ENCODE measurements at places on chromosomes 4 and X.
A peak's percentile ranks its signal among the peaks of the same experiment; 100 is the strongest.

DNA sequence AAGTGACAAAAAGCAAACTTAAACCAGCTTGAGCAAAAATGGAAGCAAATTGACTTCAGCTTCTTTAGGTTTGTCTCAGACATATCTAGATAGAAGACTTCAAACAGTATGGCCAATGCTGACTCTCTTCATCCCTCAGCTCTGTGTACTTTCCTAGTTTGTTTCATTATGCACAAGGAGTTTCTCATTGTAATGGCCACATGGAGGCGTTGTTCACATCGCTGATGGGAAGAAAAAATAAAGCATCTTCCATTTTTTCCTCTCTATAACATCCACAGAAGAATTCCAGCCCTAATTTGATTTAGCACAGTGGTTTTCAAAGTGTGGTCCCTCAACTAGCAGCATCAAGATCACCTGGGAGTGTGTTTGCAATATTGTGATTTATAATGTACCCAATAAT, 397.5 kb upstream of the PRKX start:
- DNase-seq, result no peak

- DNase-seq, result no peak
Measured at GRCh38 chr4:95531141-95531540, 17.6 kb downstream of the UNC5C start.

- peak; percentile 75 for DNase-seq
Measured at GRCh38 chr4:53431052-53431451, 53.6 kb downstream of the FIP1L1 start.

DNA sequence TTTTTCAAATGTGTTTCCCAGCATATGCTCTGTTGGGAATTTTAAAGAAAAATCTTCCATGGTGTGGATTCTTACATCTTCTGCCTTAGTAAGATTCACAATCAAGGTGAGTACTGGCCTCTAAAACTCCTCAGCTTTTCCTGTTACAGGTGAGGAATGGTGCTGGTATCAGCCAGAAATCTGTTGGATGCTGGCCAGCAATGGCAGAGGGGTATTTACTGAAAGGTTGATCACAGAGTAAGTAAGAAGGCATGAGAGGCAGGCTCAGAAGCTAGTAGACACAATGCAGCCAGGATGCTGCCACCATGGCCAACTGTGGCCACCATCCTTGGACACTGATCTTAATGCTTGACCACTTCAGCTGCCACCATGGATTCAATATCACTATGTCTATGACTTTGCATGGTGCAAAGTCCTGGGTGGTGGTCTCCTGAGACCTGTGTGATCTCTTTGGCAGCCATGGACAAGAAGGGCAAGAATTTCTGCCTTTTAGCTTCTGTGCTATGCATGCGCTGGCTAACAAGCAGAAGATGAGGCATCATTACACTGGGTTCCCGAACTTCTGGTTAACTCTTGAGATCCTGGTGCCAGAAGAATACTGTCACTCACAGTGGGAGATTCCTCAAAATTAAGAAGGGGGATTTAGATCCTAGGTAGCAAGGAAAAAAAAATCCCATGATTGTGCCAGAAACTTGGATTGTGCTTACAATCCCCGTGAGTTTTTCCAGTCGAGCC, 60.2 kb downstream of the CHRNA9 start:
- DNase-seq, result no peak

- peak; percentile 75 for DNase-seq
Measured at GRCh38 chr4:4270529-4270928, 19.4 kb downstream of the LYAR start.

- no peak for DNase-seq
Measured at GRCh38 chr4:15906020-15906443, 32.5 kb downstream of the FGFBP1 start.
